ENCODE measurements at places on chromosomes 7 and 10. TPM values are rescaled to one million over a fixed set of nuclear protein-coding genes. Genes with fewer than 3 reads are reported as not detected.

- no peaks in the 10 kb centered on the region for H3K27me3 ChIP-seq
- H3K4me3 ChIP-seq, result no peak overlapping the region
Measured at GRCh38 chr7:126589068-126589684, 663.6 kb downstream of the GRM8 start.

ABHD11 gene
- 26.4 TPM for total RNA-seq

SLC26A3 gene
- total RNA-seq, result not detected

GRCh38 chr10:15123749-15124184, 26.6 kb downstream of the RPP38 start:
- H3K4me3 ChIP-seq, result no peak overlapping the region
- H3K36me3 ChIP-seq, result peaks cover 27% of the 10 kb centered on the region
- H3K27ac ChIP-seq, result no peak overlapping the region
- H3K27me3 ChIP-seq, result no peaks in the 10 kb centered on the region
- no peaks in the 10 kb centered on the region for H3K4me1 ChIP-seq

- peaks cover 16% of the 10 kb centered on the region for H3K4me1 ChIP-seq
- no peak overlapping the region for H3K4me3 ChIP-seq
- no peak for DNase-seq
- H3K27ac ChIP-seq, result no peak overlapping the region
Measured at GRCh38 chr10:34916314-34916713, 101.2 kb upstream of the PARD3 start.

GRCh38 chr10:86678999-86679792, 10.9 kb downstream of the LDB3 start:
- H3K4me3 ChIP-seq, result no peak overlapping the region
- H3K27me3 ChIP-seq, result no peaks in the 10 kb centered on the region

- H3K4me1 ChIP-seq, result peaks cover 8% of the 10 kb centered on the region
- peaks cover 4% of the 10 kb centered on the region for H3K36me3 ChIP-seq
- no peak overlapping the region for H3K4me3 ChIP-seq
Measured at GRCh38 chr10:132564690-132565089, 27.1 kb downstream of the INPP5A start.

GRCh38 chr7:100604028-100604975, 2.1 kb downstream of the PCOLCE start:
- peak; percentile 67 for DNase-seq
- no peaks in the 10 kb centered on the region for H3K36me3 ChIP-seq
- peak overlapping the region; percentile 81 for H3K27ac ChIP-seq
- H3K4me3 ChIP-seq, result peak overlapping the region; percentile 73
- peaks cover 22% of the 10 kb centered on the region for H3K4me1 ChIP-seq

OR6V1 gene
- not detected for total RNA-seq

GRCh38 chr7:18167815-18168214, 140.2 kb upstream of the PRPS1L1 start:
- DNase-seq, result no peak
- no peaks in the 10 kb centered on the region for H3K27me3 ChIP-seq

REPIN1 gene
- total RNA-seq, result 212 TPM

DNA sequence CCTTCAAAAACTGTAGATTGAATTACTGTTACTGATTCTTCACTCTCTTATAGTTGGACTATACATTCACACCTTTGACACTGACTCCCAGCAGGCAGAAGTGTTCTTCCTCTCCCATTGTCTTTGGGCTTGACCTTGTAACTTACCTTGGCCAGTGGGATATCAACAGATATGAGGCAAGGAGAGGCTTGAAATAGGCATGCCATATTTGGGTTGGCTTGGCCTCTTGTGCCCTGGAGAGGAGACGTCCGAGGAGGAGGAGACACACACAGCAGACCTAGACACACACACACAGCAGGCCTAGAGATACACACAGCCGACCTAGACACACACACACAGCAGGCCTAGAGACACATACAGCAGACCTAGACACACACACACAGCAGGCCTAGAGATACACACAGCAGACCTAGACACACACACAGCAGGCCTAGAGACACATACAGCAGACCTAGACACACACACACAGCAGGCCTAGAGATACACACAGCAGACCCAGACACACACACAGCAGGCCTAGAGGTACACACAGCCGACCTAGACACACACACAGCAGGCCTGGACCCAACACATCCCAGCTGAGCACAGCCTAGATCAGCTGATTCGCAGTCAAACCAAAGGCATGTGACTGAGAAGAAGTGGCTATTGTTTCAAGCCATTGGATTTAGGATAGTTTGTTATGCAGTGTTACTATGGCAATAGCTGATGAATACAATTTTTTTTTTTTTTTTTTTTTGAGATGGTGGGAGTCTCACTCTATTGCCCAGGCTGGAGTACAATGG, 12.5 kb upstream of the GNA12 start:
- H3K4me1 ChIP-seq, result peaks cover 16% of the 10 kb centered on the region
- H3K36me3 ChIP-seq, result no peaks in the 10 kb centered on the region
- no peak overlapping the region for H3K4me3 ChIP-seq
- H3K27ac ChIP-seq, result no peak overlapping the region
- DNase-seq, result no peak
- no peaks in the 10 kb centered on the region for H3K27me3 ChIP-seq

DNA sequence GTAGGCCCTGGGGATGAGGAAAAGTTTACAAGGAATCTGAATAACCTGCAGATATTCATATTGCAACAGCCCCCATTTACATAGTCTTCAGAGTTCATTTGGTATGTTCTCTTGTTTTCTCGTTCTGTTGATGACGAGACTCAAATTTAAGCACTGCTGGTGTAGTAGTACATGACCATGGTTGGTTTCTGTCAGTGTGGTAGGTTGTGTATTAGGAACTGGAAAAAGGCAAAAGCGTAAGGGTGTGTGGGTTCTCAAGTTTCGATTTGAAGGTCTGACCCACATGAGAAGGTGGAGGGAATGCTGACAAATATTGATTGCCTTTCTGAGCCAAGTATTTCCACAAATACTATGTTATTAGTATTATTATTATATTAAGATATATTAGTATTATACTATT, 151.7 kb downstream of the AUTS2 start:
- no peak overlapping the region for H3K4me3 ChIP-seq
- no peak for DNase-seq
- H3K27me3 ChIP-seq, result no peaks in the 10 kb centered on the region
- H3K4me1 ChIP-seq, result peaks cover 36% of the 10 kb centered on the region

- no peak overlapping the region for H3K4me3 ChIP-seq
- no peak for DNase-seq
- H3K4me1 ChIP-seq, result peaks cover 4% of the 10 kb centered on the region
- H3K36me3 ChIP-seq, result no peaks in the 10 kb centered on the region
- H3K27me3 ChIP-seq, result peaks cover 12% of the 10 kb centered on the region
Measured at GRCh38 chr10:123864923-123865322, 26.7 kb downstream of the CPXM2 start.

DNA sequence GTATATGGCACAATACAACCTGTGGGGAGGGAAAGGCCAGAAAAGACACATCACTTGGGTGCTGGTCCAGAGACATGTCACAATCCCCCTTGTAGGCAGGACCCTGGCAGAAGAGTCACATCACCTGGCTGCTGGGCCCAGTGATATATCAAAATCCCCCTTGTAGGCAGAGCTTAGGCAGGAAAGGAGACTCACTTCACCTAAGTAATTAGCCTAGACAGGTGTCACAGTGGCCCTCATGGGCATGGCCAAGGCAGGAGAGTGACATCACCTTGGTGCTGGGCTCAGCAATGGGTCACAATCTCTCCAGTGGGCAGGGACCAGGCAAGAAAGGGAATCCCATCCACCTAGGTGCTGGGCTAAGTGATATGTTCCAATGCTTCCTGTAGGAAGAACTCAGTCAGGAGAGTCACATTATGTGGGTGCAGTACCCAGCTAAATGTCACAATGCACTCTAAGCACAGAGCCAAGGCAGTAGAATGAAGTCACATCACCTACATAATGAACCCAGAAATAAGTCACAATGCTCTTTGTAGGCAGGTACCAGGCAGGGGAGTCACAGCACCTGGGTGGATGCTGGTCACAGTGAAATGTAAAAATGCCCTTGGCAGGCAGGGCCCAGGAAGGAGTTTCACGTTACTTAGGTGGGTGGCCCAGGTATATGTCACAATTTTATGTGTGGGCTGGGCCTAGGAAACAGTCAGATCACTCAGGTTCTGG, 18.9 kb upstream of the ZNF736 start:
- no peaks in the 10 kb centered on the region for H3K4me1 ChIP-seq
- H3K27me3 ChIP-seq, result no peaks in the 10 kb centered on the region
- H3K4me3 ChIP-seq, result no peak overlapping the region
- H3K27ac ChIP-seq, result no peak overlapping the region
- no peak for DNase-seq

- peaks cover 9% of the 10 kb centered on the region for H3K36me3 ChIP-seq
- H3K27me3 ChIP-seq, result peaks cover 3% of the 10 kb centered on the region
- DNase-seq, result no peak
- H3K27ac ChIP-seq, result peak overlapping the region; percentile 5
- H3K4me3 ChIP-seq, result peak overlapping the region; percentile 4
Measured at GRCh38 chr7:70743531-70744325, 388.2 kb upstream of the GALNT17 start.

CPA2 gene
- 0.55 TPM for total RNA-seq

GRCh38 chr7:50957431-50957830, 174.7 kb upstream of the GRB10 start:
- H3K27ac ChIP-seq, result no peak overlapping the region
- no peak overlapping the region for H3K4me3 ChIP-seq
- H3K4me1 ChIP-seq, result peaks cover 43% of the 10 kb centered on the region
- H3K36me3 ChIP-seq, result no peaks in the 10 kb centered on the region
- no peaks in the 10 kb centered on the region for H3K27me3 ChIP-seq

LRRC4 gene
- 67.6 TPM for total RNA-seq

GRCh38 chr10:127600479-127600878, 51.4 kb downstream of the NPS start:
- no peak overlapping the region for H3K27ac ChIP-seq
- H3K27me3 ChIP-seq, result peaks cover 72% of the 10 kb centered on the region
- H3K4me1 ChIP-seq, result no peaks in the 10 kb centered on the region
- H3K4me3 ChIP-seq, result no peak overlapping the region
- peak; percentile 48 for DNase-seq
- no peaks in the 10 kb centered on the region for H3K36me3 ChIP-seq

- DNase-seq, result no peak
- H3K36me3 ChIP-seq, result no peaks in the 10 kb centered on the region
- H3K4me3 ChIP-seq, result no peak overlapping the region
- H3K27ac ChIP-seq, result peak overlapping the region; percentile 1
- no peaks in the 10 kb centered on the region for H3K27me3 ChIP-seq
Measured at GRCh38 chr10:59877191-59877671, 29.1 kb downstream of the CCDC6 start.

ICA1 gene
- total RNA-seq, result 3.5 TPM

GRCh38 chr7:99106821-99107241, 37.1 kb downstream of the SMURF1 start:
- H3K4me1 ChIP-seq, result peaks cover 42% of the 10 kb centered on the region
- no peak overlapping the region for H3K27ac ChIP-seq
- H3K36me3 ChIP-seq, result peaks cover 3% of the 10 kb centered on the region
- H3K27me3 ChIP-seq, result no peaks in the 10 kb centered on the region

All from neural crest cell (in vitro differentiated cells).